NCI-H1436 (cell line): ENCODE measurements at places on chromosomes 2 and 18.

DNA sequence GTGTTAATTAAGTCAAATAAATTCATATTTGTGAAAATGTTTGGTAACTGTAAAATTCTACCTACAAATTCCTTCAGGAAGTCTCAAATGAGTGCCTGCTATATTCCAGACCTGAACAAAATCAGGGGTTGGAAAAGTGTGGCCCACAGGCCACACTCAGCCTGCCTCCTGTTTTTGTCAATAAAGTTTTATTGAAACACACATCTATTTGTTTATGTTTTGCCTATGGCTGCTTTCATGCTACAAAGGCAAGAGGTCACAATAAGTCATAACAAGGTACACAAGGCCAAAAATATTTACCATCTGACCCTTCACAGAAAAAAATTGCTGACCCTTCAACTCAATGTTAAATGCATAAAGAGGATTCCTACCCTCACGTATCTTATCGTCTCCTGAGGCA lies 581.7 kb downstream of the ARHGAP15 start:
- no peak for DNase-seq

DNA sequence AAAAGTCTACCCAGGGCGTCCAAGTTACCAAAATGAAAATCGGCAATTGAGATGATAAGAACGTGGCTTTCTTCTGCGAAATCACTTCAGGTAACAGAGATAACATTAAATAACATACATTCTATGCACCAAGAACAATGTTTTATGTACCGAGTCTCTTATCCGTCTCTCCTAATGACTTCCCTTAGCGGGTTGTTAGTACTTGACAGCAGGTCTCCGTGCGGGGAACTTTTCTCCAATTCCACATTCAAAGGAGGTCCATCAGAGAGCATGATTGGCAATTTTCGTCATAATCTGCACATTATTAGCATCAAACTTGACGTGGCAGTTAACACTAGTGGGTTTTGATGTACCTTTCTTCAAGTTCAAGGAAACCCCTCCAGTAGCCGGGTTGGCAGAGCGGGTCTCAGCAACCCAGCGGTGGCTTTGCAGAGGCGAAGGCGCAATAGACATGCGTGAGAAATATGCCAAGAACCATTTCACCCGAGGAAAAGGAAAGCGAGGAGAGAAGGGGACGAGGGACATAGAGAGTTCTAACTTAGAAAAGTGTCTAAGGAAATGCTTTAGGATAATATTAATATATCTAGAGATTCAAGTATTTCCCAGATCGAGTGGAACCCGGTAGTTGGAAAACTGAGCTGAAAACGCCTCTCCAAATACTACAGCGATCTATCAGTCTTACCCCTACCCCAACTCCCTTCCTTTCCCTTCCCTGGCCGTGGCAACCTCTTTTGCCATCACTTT lies 5.0 kb downstream of the EVX2 start:
- no peak for DNase-seq

DNA sequence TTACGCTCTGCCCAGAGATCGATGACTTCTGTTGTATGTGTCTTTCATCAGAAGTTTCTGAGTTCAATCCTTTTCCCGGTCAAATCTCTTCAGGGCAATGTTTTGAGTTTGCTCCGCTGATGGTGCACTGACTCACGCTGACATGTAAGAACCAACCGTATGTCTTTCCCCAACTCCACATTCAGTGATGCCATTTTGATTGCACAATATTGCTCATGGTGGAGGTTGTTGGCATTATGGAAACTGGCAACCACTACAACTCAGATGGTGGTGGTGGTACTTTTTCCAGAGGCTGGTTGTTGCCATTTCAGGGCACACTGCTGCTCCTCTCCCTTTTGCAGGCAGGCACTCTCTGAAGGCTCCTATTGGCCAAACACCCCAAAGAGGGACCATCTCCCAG lies 751.5 kb downstream of the DCDC2C start:
- DNase-seq = no peak

DNA sequence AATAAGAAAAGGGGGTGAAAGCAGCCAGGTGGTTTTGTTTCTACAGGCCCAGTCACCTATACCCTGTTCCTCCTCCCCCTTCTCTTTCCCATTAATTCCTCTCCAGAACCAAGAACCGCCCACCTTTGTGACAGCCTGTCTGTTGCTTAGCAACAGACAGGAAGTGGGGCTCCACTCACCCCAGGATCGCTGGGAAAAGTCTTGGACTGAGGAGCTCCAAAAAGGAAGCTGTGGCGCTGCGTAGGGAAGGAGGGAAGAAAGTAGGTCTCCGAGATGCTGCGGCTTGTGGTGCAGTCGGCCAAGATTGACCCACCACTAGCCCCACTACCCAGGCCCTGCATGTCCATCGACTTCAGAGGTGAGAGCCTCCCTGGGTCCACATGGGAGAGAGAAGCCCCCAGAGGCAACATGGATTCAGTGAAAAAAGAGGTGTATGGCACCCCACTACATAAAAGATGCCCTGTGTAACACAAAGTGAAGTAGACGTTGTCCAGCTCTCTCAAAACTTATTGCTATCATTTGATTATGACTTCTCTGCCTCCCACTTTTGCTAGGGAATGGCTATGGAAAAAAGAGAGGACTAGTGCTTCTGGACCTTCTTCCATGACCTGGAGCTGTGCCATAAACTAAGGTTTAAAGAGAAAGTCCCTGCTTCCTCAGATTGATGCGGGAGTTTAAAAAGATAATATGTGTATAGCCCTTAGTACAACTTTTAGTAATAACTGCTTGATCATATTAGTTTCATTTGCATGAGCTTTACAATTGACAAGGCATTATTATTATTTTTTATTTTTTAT lies at the start of gene FER1L5:
Gene FER1L5 (plus strand): TSS at position 201 of the 797 bp plus-strand sequence. CDS start 73 bp downstream, at position 274.
- DNase-seq = peak; percentile 17

- DNase-seq = no peak
Observed at GRCh38 chr2:69017835-69018234, 4.9 kb downstream of the ANTXR1 start.

DNA sequence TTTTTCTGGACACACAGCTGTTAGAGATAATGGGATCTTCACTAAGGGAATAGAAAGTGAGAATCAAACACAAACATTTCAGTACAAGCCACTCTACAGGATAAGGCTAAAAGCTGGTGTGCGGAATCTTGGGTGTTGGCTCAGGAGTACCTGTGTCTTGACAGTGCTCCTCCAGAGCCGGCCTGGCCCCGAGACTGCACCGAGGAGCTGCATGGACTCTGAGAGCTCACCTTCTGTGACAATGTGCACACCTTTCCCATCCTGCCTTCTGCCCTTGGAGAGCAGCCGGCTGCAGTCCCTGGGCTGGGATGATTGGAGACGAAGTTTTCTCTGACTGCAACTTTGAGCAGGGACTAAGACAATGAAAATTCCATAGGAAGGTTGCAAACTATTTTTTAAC lies 89.1 kb downstream of the TMEM182 start:
- no peak for DNase-seq

DNA sequence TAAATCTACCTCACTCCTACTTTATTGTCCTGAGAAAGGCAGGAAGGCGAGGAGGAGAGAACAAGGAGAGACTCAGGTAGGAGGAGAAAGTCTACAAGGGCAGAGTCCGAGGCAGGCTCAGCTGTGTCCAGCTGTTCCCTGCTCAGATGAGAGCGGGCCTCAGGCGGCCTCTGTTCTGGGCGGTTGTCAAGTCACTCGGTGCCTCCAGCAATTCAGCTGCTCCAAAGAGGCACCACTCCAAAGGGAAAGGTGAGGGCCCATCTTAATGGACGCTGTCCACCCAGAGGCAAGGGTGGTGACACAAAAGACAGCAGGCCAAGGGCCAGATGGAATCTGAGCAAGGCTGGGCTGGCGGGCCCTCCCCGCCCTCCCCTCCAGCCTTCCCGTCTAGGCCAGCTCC lies 101.4 kb upstream of the EPAS1 start:
- DNase-seq = no peak

DNA sequence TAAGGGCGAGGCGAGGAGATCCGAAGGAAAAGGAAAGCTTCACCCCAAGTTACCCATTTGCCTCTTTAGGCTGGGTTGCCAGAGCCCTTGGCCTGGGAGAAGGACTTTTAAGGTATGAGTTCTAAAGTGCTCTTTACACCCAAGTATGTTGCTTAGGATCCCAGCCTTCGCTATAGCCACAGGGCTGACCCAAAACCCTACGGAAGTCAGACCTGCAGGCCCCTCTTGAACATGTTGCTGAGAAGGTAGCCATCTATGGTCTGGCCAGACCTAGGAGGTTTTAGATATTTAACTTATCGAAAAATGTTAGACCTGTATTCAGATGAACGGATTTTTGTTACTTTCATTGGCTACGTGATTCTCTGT lies 95.4 kb downstream of the PMS1 start:
- DNase-seq = no peak

- no peak for DNase-seq
Observed at GRCh38 chr2:42450136-42450535, 43.6 kb downstream of the KCNG3 start.

- DNase-seq = no peak
Observed at GRCh38 chr18:9095297-9096006, 7.0 kb upstream of the NDUFV2 start.

DNA sequence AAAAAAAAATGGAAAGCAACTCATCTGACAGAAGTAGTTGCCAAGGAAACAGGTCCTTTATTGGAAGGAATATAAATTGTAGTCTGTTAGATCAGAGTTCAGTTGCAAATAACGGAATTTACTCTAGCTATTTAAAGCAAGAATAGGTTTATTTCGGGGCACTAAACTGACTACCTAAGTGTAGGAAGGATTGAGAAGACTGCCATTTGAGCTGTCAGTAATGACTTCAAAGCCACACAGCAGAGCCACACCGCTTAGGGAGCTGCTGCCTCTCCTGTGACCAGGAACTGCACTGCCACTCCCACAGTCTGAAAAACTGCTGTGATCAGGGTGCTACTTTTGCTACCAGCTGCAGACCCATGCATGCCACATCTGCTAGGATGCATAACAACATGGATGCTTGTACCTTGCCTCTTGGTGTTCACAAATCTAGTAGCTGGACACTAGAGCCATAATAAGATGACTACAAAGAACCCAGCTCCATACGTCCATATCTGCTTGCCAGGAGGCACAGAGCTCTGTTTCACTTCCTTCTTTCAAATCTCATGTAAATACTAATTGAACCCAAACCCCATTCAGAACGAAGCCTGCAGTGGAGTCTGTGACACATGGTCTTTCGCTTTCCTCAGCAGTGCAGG lies 2.2 kb downstream of the DSG2 start:
- no peak for DNase-seq

GRCh38 chr2:4300616-4301015 lies 597.2 kb downstream of the DCDC2C start:
- DNase-seq = no peak

GRCh38 chr2:129347486-129348217 lies 631.8 kb upstream of the RAB6C start:
- no peak for DNase-seq

- DNase-seq = no peak
Observed at GRCh38 chr2:72126186-72127100, 21.2 kb downstream of the CYP26B1 start.

GRCh38 chr2:20012032-20012281 lies 511 bp downstream of the MATN3 start:
- no peak for DNase-seq

- no peak for DNase-seq
Observed at GRCh38 chr18:1468550-1468949, 563.9 kb downstream of the ADCYAP1 start.

DNA sequence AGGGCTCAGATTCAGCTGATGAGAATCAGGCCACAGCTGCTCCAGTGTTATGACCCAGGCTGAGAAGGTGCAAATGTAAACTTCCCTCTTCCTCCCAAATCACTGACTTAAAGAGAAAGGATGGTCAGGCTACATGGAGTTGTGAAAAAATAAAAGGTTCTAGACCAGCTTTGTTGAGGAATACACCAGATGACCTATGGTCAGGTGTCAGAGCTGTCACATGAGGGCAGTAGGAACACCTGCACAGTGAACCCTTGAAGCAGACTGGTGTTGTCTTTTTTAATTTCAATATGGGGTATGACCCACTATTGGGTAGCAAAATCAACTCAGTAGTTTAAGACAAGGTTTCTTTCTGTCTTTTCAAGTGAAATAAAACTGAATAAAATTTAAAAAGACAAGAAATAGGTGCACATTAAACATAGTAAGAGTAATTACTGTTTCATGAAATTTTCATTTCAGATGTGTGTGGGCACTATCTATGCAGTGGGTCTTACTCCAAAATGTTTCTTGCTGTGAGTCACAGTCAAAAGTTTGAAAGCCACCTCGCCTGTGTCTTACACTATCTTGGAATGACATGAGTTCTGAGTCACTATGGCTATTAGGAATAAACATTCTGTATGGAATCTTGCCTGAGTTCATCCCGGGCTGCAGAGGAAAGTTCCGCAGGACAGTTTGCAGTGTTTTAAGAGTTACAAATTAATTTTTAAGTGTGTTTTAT lies 83.6 kb downstream of the ACVR1 start:
- no peak for DNase-seq

- no peak for DNase-seq
Observed at GRCh38 chr2:230269715-230270114, 44.2 kb downstream of the SP140 start.

- peak; percentile 68 for DNase-seq
Observed at GRCh38 chr2:113198790-113199612, 25.2 kb downstream of the PSD4 start.

DNA sequence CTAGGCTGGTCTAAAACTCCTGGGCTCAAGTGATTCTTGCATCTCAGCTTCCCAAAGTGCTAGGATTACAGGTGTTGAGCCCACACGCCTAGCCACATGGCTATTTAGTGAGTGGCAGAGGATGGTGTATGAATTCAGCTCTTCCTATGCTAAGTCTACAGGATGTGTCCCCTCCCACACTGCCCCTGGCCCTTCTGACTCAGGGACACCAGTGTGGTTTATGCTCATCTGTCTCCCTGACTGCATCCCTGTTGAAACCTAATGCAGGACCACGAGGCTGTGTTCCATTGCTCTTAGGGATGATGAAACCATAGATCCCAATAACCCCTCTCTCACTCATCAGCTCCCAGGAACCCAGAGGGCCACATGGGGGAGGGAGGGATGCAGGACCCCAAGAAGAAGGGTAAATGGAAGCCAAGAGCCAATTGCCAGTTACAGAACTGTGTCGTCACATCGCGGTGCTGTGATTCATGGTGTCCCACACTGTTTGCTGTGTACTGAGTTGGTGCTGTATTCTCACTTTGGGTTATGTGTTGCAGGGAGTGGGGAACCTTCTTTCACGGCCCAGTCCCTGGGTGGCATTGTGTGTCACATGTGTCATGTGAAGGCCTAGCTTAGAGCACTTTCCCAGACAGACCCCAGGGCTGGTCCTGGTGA lies 102.9 kb upstream of the HAAO start:
- DNase-seq = no peak

GRCh38 chr18:47964053-47964452 lies 33.6 kb upstream of the SMAD2 start:
- peak; percentile 10 for DNase-seq

- DNase-seq = no peak
Observed at GRCh38 chr2:195782156-195782555, 125.1 kb downstream of the SLC39A10 start.

- DNase-seq = no peak
Observed at GRCh38 chr2:188664416-188664815, 309.8 kb upstream of the COL3A1 start.

- DNase-seq = no peak
Observed at GRCh38 chr2:118921646-118922045, 20.3 kb upstream of the MARCO start.

- DNase-seq = no peak
Observed at GRCh38 chr2:202361108-202361507, 15.0 kb upstream of the BMPR2 start.
